ENCODE measurements at places on chromosomes 13 and 19.

DNA sequence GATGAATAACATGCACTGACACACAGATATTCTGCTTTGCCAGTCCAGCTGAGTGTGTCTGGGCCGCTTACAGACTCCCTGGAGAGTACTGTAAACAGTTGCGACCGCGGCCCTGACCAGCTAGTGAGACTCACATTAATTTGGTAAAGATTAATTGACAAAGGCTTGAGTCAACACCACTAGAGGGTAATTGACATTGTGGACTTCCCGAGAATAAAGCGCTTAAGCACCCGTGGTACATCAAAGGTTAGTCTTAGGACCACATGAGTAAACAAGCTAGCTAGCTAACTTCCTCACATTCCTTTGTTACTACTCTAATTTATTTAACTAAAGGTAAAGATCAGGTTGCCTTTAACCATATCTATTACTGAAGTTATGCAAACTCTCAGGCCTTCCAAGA, 624.4 kb upstream of the ARGLU1 start:
- DNase-seq = no peak

DNA sequence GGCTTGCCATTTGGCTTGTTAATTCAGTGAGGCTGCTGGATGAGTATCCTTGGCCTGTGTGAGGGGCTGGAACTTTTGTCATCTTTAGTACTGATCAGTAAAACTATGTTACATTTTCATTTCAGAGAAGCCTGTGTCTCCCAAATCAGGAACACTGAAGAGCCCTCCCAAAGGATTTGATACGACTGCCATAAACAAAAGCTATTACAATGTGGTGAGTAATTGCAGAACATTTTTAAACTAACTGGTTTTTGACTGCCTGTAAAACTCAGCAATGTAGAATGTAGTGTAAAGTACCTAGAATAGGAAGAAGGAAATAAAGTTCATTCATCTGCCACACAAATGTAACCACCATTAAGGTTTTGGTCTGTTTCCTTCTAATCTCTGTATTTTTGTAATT, 87.4 kb upstream of the TEX29 start:
- no peak for DNase-seq

DNA sequence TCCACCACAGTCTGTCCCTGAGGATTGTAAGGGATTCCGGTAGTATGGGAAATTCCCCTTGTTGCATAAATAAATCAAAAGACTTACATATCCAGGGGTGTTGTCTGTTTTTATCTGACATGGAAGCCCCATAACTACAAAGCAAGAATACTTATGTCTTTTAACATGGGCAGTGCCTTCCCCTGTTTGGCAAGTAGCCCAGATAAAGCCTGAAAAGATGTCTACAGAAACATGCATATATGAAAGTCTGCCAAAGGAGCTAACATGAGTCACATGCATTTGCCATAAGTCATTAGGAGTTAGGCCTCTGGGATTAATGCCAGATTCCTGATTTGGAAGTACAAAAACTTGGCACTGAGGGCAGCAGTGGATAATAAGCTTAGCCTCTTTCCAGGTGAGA, 62.1 kb downstream of the ZNF737 start:
- no peak for DNase-seq

- DNase-seq = no peak
These were observed 3.7 kb downstream of the SNRPA start for GRCh38 chr19:40754611-40755247.

- no peak for DNase-seq
These were observed 49.4 kb upstream of the RNF113B start for GRCh38 chr13:98226496-98226895.

GRCh38 chr13:103315711-103316110, 249.5 kb upstream of the SLC10A2 start:
- no peak for DNase-seq

DNA sequence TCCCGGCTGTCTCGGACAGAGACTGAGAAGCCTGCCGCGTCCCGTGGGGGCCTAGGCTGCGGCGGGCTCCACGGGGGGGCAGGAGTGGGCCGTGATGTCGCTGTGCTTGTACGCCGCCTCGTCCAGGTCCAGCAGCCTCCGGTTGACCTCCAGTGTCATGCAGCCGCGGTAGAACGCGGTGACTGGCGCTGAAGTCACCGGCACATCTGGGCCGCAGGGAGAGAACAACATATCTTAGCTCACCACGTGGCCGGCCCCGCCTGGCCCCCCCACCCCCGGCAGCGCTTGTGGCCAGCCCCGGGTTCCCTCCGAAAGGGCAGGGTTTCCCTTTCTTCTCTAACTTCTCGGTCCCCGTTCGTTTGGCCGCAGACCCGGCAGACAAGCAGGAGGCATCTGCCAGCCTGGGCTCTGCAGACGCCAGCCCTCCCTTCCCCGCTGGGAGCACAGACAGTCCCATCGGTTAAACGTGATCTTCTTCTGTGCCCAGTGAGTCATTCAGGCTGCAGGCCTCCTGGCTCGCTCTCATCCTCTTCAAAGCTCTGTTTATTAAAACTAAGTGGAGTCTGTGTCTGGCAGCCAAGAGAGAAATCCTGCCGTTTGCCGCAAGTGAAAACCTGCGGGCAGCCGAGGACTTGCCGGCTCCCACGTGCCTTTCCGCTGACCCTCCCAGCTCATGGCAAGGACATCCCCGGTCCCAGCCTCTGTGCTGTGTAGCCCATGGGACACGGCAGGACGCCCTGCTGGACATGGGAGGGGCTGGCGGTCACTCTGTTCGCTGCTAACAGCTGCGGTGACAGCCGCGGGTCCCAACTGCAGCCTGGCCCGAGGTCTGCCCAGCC, 42.8 kb downstream of the GAS6 start:
- DNase-seq = peak; percentile 68

DNA sequence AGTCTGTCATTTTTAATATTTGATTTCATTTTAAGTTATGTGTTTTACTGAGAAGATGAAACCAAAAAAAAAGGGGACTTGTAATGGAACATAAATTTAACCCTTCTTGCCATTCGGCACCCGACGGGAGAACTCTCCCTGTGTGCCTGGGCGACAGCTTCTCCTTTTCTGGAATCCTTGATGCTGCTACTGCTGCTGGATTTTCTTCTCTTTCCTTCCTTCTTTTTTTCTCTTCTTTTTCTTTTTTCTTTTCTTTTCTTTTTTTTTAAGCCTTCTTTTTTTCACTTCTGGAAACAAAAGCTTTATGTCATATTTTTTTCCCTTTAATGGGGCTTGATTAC, 11.1 kb upstream of the ZNF536 start:
- no peak for DNase-seq

DNA sequence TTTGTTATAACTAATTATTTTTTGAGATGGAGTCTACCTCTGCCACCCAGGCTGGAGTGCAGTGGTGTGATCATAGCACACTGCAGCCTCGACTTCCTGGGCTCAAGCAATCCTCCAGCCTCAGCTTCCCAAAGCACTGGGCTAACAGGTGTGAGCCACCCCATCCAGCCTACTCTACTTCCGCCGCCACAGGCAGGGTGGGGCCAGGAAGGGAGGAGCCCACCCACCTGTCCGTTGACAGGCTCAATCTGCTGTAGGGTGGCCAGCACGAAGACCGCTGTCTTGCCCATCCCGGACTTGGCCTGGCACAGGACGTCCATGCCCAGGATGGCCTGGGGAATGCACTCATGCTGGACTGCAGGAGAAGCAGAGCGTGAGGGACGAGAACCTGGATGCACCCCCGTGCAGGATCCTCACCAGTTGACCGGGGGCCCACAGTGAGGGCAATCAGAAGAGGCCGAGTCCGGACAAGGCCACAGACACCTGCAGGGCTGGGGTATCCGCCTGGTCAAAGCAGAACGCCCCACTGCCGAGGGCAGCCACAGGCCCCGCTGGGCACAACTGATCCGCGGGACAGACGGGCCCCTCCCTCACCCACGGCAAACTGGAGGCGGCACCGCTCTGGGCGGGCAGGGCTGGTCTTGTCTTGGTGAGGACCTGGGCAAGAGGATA, 6.7 kb downstream of the DDX39A start:
- no peak for DNase-seq

GRCh38 chr19:16476401-16476800, 4.6 kb upstream of the EPS15L1 start:
- no peak for DNase-seq

DNA sequence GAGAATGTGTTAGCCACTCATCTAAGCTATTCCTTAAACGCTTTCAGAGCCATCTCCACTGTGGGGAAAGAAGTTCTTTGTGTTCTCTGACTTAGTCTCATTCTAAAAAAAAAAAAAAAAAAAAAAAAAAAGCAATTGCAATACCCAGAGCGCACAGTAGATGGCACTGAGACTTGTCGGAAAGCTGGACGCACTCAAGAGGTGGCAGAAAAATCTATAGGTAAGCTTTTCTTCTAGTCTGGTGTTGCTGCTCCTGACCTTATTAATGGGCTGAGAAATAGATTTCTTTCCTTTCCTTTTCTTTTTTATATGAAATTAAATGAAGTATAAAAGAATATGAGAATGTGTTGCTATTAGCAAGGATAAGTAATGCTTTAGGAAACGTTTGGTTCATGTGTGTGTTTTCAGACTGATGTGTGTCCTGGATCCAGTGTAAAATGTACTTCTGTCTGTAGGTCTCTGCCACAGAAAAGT, 4.7 kb upstream of the GJB2 start:
- DNase-seq = peak; percentile 2

DNA sequence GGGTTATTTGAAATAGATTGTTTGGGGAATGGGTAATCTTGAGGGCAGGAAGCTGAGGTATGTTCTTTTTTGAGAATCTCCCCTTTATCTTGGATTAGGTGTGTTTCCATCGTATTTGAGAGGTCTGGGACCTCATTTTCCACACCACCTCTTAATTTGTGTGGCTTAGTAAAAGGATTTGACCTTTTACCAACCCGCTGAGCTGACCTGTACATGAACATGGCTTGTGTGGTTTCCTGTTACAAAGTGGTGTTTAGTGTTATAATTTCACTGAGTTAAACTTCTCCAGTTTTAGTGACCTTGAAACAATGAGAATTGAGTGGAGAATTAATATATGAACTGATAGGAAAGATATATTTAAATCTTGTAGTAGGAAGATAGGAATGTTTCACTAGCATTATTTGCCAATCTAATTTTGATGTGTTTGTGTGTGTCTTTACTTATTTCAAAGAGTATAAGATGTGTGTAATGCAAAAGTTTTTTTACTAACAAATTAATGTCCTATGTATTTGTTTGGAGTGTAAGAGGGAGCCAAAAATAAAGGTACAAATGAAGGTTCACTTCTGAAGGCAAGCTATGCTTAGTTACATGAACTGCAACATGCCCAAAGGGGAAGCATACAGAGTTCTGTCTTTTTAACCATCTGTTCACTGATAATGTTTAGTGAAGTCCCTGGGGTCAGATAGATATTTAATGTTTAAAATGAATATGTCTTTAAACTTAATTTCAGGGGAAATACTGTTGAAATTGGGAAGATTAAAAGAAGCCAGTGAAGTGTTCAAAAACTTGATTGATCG, 17.1 kb downstream of the NAA16 start:
- DNase-seq = no peak

DNA sequence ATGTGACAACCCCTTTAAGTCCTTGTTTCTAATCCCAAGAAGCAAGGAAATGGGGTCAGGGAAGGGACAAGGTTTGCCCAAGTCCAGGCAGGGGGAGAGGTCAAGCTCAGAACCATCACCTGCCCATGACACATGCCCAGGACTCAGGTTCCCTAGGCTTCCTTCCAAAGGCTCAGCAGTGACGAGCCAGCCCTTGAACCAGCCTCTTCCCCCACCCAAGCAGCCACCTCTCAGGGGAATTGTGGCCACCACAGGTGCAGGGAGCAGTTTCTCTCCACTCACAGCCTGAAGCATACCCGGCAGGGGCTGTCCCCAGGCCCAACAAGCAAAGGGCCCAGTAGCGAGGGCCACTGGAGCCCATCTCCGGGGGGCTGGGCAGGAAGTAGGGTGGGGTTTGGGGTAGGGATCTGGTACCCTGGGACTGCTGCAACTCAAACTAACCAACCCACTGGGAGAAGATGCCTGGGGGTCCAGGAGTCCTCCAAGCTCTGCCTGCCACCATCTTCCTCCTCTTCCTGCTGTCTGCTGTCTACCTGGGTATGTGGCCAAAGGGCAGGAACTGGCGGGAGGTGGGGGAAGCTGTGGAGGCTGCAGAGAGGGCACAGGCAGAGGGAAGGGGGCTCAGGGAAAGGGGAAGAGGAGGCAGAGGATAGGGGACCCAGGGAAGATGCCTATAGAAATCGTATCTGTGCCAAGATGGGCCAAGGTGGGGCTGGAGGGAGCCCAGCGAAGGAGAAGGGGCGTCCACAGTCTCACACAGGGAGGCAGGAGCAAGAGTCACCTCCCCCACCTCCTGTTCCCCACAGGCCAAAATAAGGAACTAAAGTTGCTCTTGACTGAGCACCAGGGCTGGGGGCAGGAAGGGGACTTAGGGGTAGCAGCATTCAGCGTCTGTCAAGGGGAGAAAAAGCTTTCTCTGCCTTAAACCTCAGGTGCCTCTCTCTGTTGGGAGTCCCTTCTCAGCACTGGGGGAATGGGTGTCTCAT, at the start of gene CD79A:
TSS of gene CD79A (plus strand) at position 433 of the 986 bp plus-strand sequence. CDS start at position 459, 26 bp downstream.
- no peak for DNase-seq

GRCh38 chr19:18265582-18265981, 8.7 kb downstream of the IQCN start:
- no peak for DNase-seq

- DNase-seq = no peak
These were observed 58.5 kb downstream of the SPATA13 start for GRCh38 chr13:24218977-24219376.

DNA sequence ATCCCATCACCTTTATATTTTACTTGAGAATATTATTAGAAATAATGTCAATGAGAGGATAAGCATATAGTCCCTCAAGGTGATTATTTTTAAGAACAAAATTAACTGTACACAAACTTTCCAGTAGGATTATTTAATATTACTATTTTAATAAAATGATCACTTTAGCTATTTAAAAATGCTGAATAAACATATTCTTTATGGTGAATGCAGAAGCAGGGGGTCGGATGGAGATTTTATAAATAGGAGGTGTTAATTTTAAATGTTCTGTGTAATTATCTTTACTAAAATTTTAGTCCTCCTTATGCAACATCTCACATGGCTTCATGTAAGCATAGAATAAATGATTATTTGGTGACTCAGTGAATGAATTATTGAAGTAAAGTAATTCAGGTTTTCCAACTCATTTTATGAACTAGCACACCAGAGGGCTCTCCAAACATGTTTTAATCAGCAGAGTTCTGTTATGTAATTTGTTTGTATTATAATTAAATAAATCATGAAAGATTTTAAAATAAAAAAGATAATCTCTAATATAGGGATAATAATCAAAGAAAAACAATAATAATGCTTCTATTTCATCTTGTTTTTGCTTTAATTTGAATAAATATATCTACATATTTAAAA, 1635.2 kb downstream of the EFNB2 start:
- DNase-seq = no peak

DNA sequence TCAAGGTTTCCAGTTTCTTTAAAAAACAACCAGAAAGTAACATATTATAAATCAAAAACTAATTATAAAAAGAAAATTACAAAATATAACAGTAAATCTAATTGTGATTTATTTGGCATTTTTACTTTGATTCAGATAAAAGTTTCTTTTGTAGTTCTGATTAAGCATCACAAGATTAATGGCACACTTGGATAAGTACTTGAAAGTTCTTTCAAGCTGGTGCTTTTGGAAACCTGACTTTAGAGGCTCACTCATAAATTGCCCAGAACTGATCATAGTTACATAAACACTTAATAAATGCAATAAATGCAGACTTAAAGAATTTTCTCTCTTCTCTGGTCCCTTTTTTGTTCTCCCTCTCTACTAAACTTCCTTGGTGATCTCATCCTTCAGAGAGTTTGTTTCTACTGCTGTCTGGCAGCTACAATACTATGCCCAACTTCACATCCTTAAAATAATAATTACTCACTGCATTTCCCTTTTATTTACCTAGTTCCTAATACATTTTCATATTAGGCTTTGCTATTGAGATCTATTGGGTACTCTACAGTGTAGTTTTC, 1417.0 kb downstream of the EFNB2 start:
- DNase-seq = no peak

Measured in NCI-H187 (cell line).